Tongue (tissue), 3 donors: ENCODE measurements at places on chromosomes 12 and 14.

- DNase-seq, result no peak
These were observed 13.9 kb upstream of the KRT8 start for GRCh38 chr12:52918784-52919183.

- DNase-seq, result no peak
These were observed 105.8 kb downstream of the KCNC2 start for GRCh38 chr12:75103822-75104221.

DNA sequence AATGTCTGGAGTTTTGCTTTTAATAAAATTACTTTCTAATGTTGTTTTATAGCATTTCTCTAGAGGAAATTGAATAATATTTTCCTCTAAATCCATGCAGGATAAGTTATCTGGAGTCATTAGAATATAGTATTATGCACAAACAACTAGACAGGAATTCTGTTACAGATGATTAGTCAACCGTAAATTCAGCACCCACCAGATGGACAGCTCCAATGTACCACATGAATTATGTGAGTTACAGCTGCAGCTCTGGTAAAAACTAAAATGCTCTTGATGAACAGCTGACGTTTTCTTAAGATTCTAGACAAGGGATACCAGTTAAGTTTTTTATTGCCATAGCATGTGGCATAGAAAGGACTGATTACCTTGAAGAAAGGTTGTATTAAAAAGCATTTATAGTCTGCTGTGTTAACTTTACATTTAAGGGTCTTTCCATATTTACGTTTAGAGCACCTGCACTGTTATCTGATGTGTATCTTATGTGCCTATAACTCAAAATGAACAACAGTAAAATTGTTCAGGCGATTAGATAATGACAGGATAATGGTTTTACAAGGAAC is 321.4 kb upstream of the LRFN5 start:
- DNase-seq, result peak; percentile 76

- DNase-seq, result no peak
These were observed 204.8 kb upstream of the IGF1 start for GRCh38 chr12:102685172-102685571.

DNA sequence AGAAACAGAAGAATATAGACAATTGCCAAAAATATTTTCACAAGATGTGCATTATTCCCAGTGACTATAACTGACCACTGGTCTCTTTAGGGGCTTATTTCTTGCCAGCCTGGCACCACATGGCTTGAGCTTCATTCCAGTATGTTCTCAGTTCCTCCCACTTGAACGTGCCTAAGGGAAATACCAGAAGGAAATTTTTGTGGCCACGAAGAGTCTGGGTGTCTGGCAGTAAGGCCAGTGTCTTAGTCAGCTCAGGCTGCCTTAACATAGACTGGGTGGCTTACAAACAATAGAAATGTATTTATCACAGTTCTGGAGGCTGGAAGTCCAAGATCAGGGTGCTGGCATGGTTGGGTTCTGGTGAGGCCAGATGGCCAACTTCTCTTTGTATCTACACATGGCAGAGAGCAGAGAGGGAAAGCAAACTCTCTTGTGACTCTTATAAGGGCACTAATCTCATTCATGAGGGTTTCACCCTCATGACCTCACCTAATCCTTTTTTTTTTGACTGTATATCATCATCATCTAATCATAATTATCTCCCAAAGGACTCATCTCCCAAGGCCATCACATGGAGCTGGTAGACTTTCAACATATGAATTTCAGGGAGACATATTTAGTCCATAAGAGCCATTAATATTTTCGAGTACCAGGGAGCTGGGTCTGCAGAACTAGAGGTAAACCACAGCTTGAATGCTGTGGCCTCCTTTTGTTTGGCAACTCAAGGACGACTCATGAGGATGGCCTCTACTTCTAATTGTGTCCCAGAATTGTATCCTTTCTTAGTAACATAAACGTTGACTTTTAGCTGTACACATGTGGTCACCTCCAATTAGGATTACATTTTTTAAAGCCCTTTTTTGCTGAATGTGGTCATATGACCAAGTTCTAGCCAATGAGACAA is 5.1 kb upstream of the SMOC1 start:
- DNase-seq, result no peak

DNA sequence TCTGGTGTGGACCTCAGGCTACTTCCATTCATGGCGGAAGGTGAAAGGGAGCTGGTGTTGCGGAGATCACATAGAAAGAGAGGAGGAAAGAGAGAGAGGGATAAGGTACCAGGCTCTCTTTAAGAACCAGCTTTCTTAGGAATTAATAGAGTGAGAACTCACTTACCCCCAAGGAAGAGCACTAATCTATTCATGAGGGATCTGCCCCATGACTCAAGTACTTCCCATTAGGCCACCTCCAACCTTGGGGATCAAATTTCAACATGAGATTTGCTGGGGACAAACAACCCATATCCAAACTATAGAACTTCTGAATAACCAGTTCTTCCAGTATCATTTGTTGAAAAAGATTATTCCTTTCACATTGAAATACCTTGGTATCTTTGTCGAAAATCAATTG is 34.0 kb upstream of the C2CD5 start:
- no peak for DNase-seq

GRCh38 chr14:94918896-94919295 is 149.0 kb upstream of the GSC start:
- DNase-seq, result no peak

DNA sequence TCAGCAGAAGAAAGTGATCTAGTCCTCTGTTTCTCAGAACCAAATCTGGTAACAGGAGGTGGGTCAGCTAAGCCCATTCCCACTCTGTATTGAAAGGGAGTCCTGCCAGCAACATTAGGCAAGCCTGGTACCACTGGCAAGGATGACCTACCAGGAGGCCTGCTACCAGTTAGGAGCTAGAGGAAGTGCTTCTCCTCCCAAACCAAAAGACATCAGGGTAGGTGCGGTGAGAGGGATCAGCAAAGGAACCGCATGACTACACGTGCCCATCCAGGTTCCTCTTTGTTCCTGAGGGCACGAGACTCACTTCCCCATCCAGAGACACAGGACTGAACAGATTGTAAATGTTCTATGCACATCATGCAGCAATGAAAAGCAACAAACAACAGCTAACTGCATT is 2.8 kb downstream of the KLRC4 start:
- no peak for DNase-seq

- DNase-seq, result no peak
These were observed 12.5 kb downstream of the TAMALIN start for GRCh38 chr12:52019113-52019770.

DNA sequence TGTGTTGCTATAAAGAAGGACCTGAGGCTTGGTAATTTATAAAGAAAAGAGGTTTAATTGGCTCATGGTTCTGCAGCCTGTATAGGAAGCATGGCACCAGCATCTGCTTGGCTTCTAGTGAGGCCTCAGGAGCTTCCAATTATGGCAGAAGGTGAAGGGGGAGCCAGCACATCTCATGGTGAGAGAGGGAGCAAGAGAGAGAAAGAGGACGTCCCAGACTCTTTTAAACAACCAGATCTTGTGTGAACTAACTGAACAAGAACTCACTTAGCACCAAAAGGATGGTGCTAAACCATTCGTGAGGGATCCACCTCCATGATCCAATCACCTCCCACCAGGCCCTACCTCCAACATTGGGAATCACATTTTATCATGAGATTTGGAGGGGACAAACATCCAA is 6.1 kb upstream of the SNAPC1 start:
- no peak for DNase-seq

DNA sequence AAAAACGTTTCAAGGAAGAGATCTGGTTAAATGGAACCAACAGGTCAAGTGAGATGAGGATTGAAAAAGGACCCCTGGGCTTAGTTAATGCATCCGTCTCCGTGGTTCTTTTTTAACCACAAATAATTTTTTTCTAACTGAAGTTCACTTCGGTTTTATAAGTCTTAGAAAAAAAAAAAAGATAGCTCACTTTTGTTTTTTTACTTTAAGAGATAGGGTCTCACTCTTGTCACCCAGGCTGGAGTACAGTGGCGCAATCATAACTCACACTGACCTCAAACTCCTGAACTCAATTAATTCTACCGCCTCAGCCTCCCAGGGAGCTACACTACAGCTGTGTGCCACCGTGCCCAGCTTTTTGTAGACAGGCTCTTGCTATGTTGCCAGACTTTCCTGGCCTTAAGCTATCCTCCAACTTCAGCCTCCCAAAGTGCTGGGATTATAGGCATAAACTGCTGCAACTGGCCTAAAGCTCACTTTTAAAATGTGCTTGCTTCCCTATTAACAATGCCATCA is 11.8 kb downstream of the HNRNPC start:
- DNase-seq, result no peak

GRCh38 chr12:122244565-122245371 is 18.9 kb upstream of the DIABLO start:
- no peak for DNase-seq

DNA sequence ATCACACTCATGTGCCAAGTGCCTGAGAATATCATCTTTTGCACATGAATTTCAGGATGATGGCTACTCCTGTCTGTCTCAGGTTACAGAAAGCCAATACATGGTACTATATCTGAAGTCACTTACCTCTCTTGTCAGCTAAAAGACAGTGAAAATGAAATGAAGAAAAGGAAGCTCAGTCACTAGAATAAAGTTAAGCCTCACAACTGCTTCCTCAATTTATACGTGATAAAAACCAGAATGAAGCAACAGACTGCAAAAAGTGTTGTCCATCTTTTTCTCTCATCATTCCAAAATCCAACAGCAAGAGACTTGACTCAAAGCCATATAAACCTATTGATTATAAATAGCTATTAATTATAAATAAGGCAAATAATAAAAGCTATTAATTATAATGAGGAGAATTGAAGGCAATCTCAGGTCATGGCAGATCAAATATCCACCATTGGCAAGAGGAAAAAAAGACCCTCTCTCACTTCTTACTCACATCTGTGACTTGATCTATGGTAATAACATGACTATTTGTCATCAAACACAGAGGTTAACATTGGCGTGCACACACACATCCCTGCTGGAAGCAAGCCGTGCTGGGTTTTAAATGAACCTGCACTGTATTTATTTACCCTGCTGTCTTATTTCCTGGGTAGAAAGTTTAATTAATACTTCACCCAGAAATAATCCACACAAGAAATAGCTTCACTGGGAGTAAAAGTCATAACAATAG is 10.0 kb downstream of the NIN start:
- no peak for DNase-seq

DNA sequence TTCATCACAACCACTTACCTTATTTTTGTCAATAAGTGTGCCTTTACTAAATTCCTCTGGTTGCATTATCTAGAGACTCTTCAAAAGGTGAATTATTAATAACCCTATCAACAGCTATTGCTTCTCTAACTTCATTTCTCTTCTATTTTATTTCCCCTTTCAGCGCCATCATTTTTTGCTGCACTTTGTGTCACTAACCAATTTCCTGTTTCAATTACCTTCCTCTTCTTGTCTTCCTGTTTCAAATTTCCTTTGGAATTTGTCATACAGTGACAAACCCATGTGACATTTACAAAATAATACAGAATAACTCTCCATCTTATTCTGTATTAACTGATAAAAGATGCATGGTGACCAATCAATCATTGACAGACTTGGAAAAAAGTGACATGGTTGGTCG is 12.2 kb upstream of the CLEC2A start:
- no peak for DNase-seq

DNA sequence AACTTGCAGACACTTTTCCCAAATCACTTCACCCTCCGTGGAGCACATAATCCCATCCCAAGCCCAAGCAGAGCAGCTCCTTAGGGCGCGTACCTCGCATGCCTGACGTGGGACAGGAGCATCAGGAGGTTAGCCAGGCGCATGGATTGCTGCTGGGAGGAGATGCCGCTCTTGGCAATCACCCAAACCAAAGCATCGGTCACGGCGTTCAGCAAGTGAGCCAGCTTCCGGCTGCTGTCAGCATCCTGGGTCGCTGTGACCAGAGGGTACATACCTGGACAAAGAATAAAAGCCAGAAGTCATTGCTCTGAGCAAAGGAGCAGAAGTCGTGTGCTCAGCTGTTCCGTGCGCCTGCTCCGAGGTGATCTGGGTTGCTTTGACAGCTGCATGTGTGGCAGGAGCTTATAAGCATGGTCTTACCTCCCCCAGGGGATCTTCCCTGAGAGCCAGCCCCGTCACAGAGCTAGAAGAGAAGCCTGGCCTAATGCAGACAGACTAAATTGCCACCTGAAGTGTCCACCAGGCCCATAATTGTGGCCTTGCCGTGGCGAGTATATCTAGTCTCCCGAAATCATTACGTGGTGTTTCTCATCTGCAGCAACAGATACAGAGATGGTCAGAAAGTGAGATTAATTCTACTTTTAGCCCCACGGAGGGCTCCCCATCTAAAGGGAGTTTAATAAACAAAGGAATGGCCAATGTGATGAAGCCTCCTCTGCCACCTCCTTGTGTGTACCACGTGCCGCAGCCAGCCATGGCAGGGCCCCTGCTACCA is 59.1 kb downstream of the ESR2 start:
- DNase-seq, result peak; percentile 19

- peak; percentile 59 for DNase-seq
These were observed 231.2 kb downstream of the ETNK1 start for GRCh38 chr12:22856178-22856577.

DNA sequence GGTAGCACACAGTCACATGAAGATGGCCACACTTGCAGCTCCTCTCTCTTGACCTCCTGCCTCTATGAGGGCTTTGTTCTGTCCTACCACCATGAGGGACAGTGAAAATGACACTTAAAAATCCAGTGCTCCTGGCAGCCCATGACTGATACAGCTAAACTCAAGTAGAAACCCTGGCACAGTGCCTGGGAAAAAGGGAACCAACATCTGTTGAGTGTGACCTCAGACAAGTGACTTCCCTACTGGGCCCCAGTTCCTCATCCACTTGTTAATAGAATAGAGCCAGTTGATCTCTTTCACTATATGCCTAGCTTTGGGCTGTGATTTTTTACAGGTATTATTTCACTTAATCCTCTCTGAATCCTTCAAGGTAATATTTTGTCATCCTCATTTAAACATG is 4.8 kb downstream of the GUCY2C start:
- peak; percentile 71 for DNase-seq

DNA sequence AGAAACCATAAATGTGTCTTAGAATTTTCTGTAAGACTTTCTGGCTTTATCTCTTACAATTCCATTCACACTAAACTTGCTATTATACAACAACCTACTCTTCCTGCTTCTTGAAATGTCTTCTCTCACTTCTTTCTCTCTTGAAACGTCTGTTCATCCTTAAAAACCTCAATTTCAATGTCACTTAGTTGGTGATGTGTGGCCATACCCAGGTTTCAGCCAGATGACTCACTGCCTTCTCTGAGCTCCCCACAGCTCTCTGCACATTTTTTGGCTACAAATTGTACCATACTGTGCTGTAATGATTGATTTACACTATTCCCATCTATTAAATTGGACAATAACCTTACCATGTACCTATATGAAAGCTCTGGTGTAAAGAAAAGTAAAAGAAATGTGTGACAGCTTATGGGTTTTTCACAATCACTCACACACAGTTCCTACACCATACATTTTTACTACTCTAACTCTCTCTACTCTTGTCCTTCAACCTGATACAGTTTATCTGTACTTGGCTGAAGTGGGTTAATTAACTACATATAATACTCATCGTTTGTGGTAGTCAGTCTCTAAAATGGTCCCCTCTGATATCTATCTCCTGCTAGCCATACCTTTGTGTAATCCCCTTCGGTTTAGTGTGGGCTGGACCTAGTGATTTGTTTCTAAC is 222.1 kb downstream of the NELL2 start:
- DNase-seq, result no peak

- DNase-seq, result no peak
These were observed 10.7 kb upstream of the MCRS1 start for GRCh38 chr12:49578471-49579112.
